ENCODE measurements at places on chromosomes 7 and 10.

DNA sequence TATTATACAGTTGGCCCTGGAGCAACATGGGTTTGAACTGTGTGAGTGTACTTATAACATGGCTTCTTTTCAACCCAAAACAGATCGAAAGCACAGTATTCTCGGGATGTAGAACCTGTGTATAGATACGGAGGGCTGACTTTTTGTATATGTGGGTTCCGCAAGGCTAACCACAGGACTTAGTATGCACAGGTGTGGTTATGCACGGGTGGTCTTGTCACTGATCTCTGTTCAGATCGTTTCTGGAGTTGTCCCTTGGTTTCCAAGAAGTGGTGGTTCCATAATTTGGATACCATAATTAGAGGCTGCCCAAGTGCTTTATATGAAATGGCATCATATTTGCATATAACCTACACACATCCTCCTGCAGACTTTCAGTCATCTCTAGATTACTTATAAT, 10.9 kb upstream of the BHLHA15 start:
- no peak for DNase-seq

DNA sequence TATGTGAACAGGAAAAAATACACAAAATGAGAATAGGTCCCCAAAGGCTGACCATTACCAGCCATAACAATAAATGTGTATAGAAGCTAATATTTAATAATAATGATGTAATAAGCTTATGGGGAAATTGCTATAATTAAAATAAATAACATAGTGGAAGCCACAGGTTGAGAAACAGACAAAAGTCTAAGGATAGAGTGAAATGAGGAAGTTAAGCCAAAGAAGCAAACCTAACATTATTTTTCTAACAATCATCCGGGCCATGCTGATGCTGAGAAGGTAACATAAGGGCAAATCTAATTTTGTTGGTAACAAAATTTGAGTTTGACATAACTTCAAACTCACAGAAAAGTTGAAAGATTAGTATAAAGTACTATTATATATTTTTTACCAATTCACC, 115.9 kb downstream of the MICU1 start:
- no peak for DNase-seq

- no peak for DNase-seq
Observed at GRCh38 chr10:614790-615582, 74.5 kb downstream of the DIP2C start.

GRCh38 chr10:17751781-17752445, at the start of gene TMEM236:
TSS of gene TMEM236 (plus strand) at chr10:17752201. CDS start at chr10:17752296, 95 bp downstream.
- no peak for DNase-seq

DNA sequence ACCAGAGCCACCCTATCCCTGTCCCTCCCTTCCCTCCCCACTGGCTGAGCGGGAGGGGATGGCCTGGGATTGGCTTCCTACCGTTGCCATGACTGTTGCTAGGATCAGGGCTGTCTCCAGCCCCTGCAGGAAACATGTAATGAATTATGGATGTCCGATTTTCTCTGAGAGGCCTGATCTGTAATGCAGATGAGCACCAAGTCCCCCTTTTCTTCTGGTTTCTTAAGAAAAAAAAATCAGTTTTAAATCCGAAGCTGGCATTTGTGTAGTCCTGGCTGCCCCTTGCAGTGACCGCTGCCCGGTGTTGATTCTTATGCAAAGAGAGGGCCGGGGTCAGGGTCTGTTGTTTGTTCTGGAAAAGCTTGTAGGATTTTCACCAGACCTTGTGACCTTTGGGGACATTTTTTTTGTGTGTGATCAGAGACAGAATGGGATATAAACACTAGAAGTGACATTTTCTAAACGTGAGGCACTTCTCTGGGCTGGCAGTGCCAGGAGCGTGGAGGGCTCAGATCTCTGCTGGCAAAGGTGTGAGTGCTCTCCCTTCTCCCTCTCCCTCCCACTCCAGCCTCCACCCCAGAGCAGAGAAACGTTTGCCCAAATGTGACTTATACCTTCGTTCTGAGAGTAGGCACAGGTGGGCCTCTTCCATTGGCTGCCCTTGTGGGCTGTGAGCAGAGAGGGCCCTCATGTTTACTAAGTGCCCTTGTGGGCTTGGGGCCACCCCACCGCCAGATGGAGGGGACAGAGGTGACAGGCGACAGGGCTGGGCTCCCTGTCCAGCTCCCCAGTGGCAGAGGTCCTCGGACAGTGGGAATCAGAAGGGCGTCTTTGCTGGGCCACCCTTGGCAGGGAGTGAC, 127.5 kb downstream of the DNAJB6 start:
- no peak for DNase-seq

DNA sequence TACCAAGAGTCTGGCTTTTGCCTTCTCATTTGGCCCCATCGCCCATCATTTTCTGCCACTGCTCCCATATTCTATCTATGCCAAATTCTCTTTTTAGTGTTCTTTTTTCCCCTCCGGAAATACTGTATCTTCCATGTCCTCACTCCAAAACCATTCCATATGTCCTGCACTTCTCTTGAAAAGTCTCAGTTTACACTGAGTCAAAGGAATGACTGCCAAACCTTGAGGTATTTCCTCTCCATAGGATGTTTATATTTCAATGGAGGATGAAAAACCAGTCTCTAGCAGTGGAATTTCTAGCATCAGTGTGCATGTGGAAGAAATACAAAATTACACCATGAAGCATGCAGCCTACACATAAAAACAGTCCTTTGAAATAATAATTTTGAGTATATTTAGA, 121.4 kb upstream of the PHYHIPL start:
- DNase-seq: peak; percentile 24

GRCh38 chr7:142012825-142013511, 17.3 kb downstream of the MGAM start:
- no peak for DNase-seq

DNA sequence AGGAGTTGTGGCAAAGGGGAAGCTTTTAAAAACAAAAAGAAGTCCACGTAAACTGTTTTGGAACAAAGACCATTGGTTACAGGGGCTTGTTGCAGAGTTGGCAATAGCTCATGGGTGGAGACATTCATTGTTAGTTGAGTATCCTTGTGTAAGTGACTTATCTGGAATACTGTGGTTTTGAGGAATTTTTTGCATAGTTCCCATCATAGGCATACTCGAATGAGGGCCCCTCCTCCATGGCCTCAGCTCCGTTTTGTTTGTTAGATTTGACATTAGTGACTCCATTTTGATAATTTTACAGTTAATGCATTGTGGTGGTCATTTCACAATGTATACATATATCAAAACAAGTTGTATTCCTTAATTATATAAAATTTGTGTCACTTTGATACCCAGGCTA, 12.8 kb upstream of the SMKR1 start:
- peak; percentile 27 for DNase-seq

GRCh38 chr10:34121781-34122622, 693.1 kb downstream of the PARD3 start:
- DNase-seq: no peak

All from skeletal muscle cell (primary cell).